Vagina (tissue), 2 donors: ENCODE measurements at places on chromosomes 2 and 18. TPM values are rescaled to one million over a fixed set of nuclear protein-coding genes. Genes with fewer than 3 reads are reported as not detected.

MC2R gene
- total RNA-seq = not detected

DNA sequence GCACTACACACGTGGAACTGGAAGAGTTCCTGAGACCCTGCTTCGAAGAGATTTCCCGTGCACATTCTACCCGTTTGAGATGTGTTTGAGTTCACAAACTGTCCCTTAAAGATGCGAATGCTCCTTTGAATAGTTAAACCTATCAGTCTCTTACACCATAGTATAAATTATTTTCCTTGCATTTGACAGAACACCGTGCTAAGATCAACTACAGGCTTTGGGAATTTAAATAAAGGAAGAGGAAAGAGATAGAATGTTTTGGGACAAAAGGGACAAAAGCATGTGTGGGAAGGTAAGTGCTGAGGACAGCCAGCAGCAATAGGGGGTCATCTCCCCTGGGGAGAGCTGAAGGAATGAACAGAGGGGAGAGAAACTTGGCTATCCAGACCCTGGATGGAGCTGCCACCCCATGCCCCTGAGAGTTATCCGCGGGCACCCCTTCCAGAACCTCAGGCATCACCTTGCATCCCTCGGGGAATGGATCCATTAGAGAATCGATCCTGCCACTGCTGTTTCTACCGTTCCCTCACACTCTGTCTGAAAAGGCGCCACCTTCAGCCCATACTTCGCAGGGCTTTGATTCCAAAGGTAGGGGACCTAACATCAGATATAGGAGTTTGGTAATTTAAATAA, 888 bp upstream of the ADCY3 start:
- peak overlapping the region; percentile 94 for H3K4me3 ChIP-seq
- DNase-seq = no peak
- peaks cover 35% of the 10 kb centered on the region for H3K4me1 ChIP-seq
- H3K27ac ChIP-seq = peak overlapping the region; percentile 83

- no peaks in the 10 kb centered on the region for H3K36me3 ChIP-seq
- H3K27ac ChIP-seq = no peak overlapping the region
- no peak for DNase-seq
- no peak overlapping the region for H3K4me3 ChIP-seq
These were observed 70.2 kb upstream of the MGAT5 start for GRCh38 chr2:134183679-134184078.

STARD6 gene
- not detected for total RNA-seq

GRCh38 chr2:70931376-70932000, 4.2 kb upstream of the ATP6V1B1 start:
- no peak for DNase-seq
- H3K4me1 ChIP-seq = no peaks in the 10 kb centered on the region
- H3K4me3 ChIP-seq = no peak overlapping the region

ZEB2 gene
- total RNA-seq = 63.6 TPM

GRCh38 chr2:47029737-47030524, 114.3 kb upstream of the MCFD2 start:
- H3K4me1 ChIP-seq = peaks cover 55% of the 10 kb centered on the region
- no peak for DNase-seq
- H3K36me3 ChIP-seq = no peaks in the 10 kb centered on the region
- no peak overlapping the region for H3K4me3 ChIP-seq

DNA sequence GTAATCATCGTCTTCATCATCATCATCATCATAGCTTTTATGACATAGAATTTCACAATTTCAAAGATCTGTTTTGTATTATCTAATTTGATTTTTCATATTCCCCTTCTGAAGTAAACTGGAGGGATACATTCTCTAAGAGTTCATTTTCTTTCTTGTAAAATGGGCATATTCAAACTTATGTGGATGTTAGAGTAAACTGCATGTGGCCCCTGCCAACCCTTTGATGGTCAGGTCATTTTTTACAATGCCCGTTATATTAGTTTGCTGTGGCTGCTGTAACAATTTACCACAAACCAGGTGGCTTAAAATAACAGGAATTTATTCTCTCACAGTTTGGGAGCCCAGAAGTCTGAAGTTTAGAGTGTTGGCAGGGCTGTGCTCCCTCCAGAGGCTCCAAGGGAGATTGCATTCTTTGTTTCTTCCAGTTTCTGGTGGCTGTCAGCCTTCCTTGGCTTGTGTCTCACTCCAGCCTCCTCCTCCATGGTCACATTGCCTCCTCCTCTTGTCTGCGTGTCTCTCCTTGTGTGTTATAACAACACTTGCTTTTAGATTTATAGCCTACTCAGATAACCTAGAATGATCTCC, 127.5 kb upstream of the MMADHC start:
- H3K36me3 ChIP-seq = no peaks in the 10 kb centered on the region
- H3K27me3 ChIP-seq = no peaks in the 10 kb centered on the region
- no peak for DNase-seq

DNA sequence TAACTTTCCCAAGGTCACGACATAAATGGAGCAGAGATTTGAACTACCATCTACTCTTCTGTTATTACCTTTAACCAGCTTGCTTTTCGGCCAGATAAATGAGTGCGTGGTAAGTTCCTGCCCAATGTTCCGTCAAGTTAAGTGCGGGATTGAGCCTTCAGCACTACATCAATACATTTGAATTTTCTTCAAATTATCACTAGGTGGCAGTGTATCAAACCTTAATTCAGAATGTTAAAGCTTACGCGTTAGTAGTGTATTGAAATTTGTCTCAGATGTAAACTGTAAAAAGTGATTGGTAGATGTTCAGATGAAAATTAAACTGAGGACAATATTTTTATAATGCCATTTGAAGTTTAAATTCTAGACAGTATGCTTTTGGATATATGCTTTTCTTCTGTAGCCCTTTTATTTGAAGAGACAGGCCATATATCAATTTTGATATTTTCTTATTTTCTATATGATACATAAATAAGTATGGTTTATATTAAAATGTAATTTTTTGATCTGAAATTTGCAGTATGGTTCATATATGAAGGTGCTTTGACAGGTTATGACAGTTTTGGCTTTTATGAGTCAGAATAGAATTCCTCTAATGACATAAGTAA, 681.3 kb downstream of the ADCYAP1 start:
- H3K4me3 ChIP-seq = no peak overlapping the region
- no peak overlapping the region for H3K27ac ChIP-seq
- no peaks in the 10 kb centered on the region for H3K27me3 ChIP-seq

DNA sequence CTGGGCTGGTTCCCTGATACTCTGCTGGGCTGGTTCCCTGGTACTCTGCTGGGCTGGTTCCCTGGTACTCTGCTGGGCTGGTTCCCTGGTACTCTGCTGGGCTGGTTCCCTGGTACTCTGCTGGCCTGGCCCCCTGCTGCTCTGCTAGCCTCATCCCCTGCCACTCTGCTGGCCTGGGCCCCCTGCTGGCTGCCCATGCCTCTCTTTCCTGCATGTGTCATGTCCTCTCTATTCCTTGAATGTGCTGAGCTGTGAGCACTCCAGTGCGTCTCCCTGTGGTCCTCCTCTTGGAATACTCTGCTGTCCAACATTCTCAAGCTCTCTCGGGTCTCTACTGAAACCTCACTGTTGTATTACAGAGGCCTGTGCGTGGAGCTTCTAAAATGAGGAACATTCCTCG, 216.3 kb downstream of the RNF144A start:
- no peaks in the 10 kb centered on the region for H3K36me3 ChIP-seq
- no peaks in the 10 kb centered on the region for H3K4me1 ChIP-seq
- no peak overlapping the region for H3K4me3 ChIP-seq
- no peak overlapping the region for H3K27ac ChIP-seq
- DNase-seq = no peak
- H3K27me3 ChIP-seq = no peaks in the 10 kb centered on the region

G6PC2 gene
- not detected for total RNA-seq

GRCh38 chr2:65072181-65072970, 16.2 kb downstream of the CEP68 start:
- no peak overlapping the region for H3K27ac ChIP-seq
- H3K36me3 ChIP-seq = no peaks in the 10 kb centered on the region
- H3K4me1 ChIP-seq = peaks cover 78% of the 10 kb centered on the region
- no peak overlapping the region for H3K4me3 ChIP-seq
- no peaks in the 10 kb centered on the region for H3K27me3 ChIP-seq

HOXD13 gene
- total RNA-seq = 15.7 TPM

DNA sequence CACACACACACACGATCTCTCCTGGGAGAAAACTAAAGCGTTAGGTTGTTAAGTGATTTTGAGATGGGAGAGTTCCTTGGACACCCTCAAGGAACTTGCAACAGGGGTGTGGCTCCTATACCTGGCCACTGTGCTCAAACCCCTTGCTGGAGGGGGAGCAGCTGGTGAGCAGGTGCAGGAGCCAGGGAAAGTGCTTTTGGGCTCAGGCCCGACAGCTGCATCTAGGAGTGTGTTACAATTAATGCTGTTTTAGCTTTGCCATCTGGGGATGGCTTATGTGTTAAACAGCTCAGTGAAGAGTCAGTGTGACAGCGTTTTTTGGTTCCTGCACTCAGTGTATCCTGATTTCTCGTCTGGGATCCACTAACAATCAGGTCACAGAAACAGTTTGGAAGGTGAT, 510.8 kb downstream of the TRIB2 start:
- no peaks in the 10 kb centered on the region for H3K27me3 ChIP-seq
- DNase-seq = no peak
- H3K27ac ChIP-seq = no peak overlapping the region
- no peaks in the 10 kb centered on the region for H3K4me1 ChIP-seq

- no peaks in the 10 kb centered on the region for H3K4me1 ChIP-seq
- H3K4me3 ChIP-seq = no peak overlapping the region
- no peak overlapping the region for H3K27ac ChIP-seq
- DNase-seq = no peak
- no peaks in the 10 kb centered on the region for H3K36me3 ChIP-seq
These were observed 190.4 kb upstream of the CCDC150 start for GRCh38 chr2:196449083-196449482.

TMEM18 gene
- total RNA-seq = 21.1 TPM

DNA sequence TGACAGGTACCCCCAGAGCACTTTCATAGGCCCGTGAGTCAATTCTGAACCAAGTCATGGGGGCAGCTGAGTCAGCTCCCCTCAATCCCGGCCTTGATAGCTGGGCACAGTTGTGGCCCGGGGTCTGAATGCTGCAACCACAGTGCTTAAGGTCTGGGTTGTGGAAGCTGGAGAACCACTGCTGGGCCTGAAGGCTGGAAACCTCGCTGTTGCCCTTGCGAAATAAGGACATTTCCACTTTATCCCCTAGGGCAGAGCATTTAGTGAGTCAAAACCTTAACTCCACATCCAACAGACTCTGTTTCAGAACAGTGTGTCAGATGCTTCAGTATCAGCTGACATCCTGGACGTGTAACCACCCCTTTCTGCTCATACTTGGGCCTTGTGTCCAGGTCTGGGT, 58.6 kb downstream of the SP110 start:
- H3K27ac ChIP-seq = no peak overlapping the region
- no peaks in the 10 kb centered on the region for H3K36me3 ChIP-seq
- no peak for DNase-seq
- no peaks in the 10 kb centered on the region for H3K27me3 ChIP-seq
- no peak overlapping the region for H3K4me3 ChIP-seq
- H3K4me1 ChIP-seq = no peaks in the 10 kb centered on the region

DNA sequence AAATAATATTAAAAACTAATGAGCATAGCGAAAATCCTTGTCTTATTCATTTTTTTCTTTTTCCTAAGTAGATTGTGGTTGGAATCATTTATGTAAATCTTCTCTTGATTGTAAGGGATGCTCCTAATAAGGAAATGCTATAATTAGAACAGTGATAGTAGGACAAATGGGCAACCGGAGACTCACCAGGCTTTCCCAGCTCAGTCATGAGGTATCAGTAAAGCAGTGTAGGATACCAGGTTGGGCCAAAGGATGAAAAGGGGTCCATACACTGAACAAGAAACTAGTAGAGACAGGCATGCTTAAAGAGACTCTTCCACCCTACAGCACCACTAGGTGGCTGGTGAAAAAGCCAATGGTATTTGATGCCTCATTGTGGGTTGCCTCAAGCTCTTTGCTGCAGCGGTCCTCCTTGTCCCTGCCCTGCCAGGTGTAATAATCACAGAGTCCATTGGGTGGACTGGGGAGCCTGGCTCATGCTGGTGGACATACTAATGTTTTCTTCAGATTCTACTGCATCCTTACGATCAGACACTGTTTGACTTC, 71.4 kb upstream of the FAM98A start:
- no peak overlapping the region for H3K4me3 ChIP-seq
- no peak for DNase-seq
- H3K27me3 ChIP-seq = no peaks in the 10 kb centered on the region

GRCh38 chr2:225466891-225467604, 67.5 kb downstream of the NYAP2 start:
- DNase-seq = no peak
- no peaks in the 10 kb centered on the region for H3K36me3 ChIP-seq
- H3K4me1 ChIP-seq = no peaks in the 10 kb centered on the region

GRCh38 chr2:29011418-29012060, 30.4 kb downstream of the TOGARAM2 start:
- no peaks in the 10 kb centered on the region for H3K36me3 ChIP-seq
- peak overlapping the region; percentile 56 for H3K27ac ChIP-seq
- no peak for DNase-seq
- H3K4me1 ChIP-seq = peaks cover 28% of the 10 kb centered on the region
- no peaks in the 10 kb centered on the region for H3K27me3 ChIP-seq
- H3K4me3 ChIP-seq = no peak overlapping the region

- no peaks in the 10 kb centered on the region for H3K36me3 ChIP-seq
- no peak overlapping the region for H3K27ac ChIP-seq
- DNase-seq = no peak
- H3K27me3 ChIP-seq = no peaks in the 10 kb centered on the region
- H3K4me3 ChIP-seq = no peak overlapping the region
These were observed 143.0 kb downstream of the NUP35 start for GRCh38 chr2:183267148-183267827.

DNA sequence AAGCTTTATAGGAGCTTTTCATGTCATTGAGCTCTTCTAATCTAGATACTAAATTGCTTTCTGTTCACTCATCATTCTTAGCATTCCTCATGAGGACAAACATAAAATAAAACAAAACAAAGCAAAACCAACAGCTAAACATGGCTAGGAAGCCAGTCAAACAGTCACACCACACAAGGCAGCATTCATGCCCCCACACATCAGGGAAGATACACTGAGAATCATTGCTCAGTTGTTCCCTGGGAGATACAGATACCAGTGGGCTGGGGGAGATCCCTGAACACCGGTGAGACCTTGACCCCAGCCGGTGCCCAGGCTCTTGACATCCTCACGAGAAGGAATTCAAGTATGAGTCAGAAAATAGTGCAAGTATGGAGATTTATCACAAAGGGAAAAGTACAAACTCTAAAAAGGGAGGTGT, 177.9 kb upstream of the ARL4C start:
- no peak overlapping the region for H3K27ac ChIP-seq
- DNase-seq = peak; percentile 79
- no peak overlapping the region for H3K4me3 ChIP-seq
- H3K36me3 ChIP-seq = no peaks in the 10 kb centered on the region
- H3K4me1 ChIP-seq = peaks cover 22% of the 10 kb centered on the region
